ENCODE measurements at places on chromosomes 12 and 14.
A peak's percentile ranks its signal among the peaks of the same experiment; 100 is the strongest.

GRCh38 chr12:13066459-13066858 is 22.3 kb downstream of the FAM234B start:
- DNase-seq: no peak

DNA sequence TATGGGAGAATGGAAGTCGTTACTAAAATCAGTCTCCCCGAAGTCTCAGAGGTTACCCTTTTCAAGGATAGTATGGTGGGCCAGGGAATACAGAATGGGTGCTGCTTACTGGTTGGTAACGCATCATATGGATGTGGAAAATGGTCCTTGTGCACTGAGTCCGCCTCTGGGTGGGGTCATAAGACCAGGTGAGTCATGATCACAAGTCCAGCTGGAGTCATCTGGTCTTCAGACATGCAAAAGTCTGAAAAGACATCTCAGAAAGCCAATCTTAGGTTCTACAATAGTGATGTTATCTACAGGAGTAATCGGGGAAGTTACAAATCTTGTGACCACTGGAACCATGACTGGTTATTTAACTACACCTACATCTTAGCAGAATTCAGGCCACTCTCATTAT is 71.9 kb upstream of the TCL1B start:
- no peak for DNase-seq

DNA sequence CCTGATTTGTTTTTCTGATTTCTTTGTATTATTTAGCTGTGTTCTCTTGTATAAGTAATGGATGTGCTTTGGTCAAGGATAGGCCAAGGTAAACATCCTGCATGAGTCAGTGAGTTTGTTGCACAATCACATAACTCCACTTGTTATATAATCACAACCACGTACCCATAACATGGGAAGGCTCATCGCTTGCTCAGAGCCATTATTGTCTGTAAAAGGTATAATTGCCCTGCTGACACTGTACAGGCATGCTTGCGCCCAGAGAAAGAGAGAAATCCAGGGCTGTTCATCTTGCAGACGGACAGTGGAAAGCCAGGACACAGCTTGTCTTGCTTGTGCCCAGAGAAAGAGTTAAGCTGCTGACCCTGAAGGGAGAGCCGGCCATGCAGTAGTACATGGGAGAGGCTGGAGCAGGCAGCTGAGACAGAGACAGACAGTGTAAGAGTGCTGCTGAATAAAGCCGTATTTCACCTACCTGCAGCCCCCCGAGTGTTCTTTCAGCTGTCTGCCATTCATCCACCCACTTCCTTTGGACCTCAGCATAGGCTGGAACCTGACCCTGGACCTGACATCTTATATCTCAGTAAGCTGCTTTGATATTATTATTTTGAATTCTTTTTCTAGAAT is 174.7 kb upstream of the DAAM1 start:
- no peak for DNase-seq

DNA sequence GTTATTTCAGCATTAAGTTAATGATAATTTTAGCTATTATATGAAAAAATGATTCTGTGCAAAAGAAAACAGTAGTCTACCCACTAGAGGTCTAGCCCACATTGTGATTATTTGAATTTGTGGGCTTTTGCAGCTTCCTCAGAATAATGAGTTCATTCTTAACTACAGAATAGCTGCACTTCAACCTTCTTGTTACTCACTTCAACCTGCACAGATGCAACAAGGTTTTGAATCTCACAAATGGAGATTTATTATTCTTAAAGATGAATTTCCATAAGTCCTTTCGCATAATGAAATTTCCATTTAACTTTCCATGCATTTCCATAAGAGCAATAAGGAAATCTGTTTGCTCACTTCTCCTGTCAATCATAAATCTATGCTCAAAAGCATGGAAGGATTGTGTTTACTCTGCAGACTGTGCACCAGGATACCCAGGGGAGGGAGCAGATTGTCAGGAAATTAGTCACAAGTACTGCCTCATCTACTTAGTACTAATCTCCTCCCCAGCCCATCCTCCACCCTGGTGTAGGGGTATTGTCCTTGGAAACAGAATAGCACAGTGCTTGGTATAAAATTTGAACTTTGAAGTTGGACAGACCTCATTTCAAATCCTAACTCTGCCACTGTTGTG is 24.1 kb downstream of the PTGER2 start:
- no peak for DNase-seq

DNA sequence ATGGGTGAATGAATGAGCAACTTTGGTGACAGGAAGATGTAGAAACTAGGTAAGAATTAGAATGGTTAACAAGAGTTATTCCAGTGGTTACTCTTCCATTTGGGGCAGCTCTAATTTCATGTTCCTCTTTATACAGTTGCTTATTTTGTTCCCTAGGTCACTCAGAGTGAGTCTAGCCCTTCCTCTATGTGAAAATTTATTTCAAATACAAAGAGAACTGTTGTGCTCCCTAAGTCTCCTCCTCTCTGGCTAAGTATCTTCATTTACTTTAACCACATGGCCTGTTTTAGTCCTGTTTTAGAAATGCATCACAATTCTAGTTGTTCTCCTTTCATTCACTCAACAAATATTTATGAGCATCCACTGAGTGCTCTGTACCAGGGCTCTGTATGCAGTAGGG is 51.1 kb upstream of the HIF1A start:
- DNase-seq: no peak

- DNase-seq: no peak
Measured at GRCh38 chr12:93347054-93347785, 30.5 kb upstream of the NUDT4 start.

GRCh38 chr14:59511916-59512575 is 27.7 kb downstream of the JKAMP start:
- DNase-seq: peak; percentile 23

- no peak for DNase-seq
Measured at GRCh38 chr14:70655110-70655826, 13.6 kb downstream of the TTC9 start.

GRCh38 chr12:39935839-39936238 is 170.0 kb downstream of the SLC2A13 start:
- DNase-seq: no peak

DNA sequence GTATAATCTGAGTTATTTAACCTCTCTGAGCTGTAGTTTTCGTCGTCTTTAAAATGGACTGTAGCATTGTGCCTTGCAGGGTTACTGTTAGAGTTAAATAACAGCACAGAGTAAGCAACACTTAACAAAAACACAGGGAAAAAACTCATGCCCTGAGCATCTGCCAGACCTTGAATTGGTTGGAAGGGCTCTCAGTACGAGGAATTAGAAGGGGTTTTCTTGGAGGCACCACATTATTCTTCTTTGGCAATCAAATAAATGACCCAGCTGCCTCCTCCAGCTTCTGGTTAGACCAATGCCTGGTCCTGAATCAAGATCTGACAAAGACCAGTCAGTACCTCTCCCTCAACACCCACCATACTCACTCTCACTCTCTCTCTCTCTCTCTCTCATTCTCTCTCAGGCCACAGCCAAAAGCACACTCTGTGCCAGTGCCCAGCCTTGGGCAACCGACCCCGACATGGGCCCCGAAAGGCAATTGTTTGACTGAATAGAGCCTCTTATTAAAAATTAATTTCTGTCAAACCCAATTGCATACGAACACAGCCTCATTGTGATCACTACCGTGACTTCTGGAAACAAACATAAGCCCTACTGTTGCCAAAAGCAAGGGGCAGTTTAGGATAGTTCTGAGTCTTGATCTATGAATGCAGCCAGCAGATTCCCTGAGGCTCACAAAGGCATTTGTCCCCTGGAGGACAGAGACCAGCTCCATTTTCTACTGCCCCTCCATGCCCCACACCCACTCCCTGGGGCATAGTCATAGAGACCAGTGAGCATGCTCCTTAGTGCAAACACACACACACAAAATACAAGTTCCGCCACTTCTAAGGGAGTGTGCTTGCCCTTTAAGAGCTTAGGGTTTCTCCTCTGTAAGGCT is 23.9 kb downstream of the DUSP6 start:
- no peak for DNase-seq

- no peak for DNase-seq
Measured at GRCh38 chr12:26971963-26972362, 33.7 kb downstream of the FGFR1OP2 start.

DNA sequence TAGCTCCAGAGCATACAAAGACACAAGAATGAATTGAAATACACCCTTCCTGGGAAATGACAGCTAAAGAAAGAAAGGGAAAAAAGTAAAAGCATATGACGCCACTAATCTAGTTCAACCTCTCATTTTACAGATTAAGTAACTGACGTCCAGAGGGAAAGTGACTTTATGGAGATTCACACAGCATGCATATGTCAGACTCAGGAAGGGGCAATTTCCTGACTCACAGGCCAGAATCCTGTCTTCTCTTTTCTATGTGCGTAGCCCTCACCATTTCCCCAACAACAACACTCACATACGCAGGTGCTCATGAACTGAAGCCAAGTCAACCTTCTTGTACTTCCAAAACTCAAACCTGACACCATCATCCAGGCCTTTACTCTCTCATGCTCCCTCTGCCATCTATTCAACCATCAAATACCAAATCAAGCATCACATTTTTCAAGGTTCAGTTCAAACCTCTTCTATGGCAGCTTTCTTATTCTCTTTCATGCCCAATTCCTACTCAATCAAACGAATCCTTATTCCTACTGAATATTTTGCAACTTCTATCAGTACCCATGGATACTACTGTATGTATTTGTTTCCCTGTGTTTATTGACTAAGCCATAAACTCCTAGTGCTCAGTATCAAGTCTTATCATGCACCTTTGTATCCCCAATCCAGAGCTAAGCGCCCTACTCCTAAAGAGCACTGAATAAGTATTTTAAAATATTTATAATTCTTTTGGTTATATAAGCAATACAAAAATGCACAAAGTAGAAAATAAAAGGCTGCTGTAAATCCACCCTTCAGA is 52.8 kb downstream of the STXBP6 start:
- DNase-seq: no peak

- no peak for DNase-seq
Measured at GRCh38 chr14:48384821-48385220, 709.4 kb upstream of the MDGA2 start.

DNA sequence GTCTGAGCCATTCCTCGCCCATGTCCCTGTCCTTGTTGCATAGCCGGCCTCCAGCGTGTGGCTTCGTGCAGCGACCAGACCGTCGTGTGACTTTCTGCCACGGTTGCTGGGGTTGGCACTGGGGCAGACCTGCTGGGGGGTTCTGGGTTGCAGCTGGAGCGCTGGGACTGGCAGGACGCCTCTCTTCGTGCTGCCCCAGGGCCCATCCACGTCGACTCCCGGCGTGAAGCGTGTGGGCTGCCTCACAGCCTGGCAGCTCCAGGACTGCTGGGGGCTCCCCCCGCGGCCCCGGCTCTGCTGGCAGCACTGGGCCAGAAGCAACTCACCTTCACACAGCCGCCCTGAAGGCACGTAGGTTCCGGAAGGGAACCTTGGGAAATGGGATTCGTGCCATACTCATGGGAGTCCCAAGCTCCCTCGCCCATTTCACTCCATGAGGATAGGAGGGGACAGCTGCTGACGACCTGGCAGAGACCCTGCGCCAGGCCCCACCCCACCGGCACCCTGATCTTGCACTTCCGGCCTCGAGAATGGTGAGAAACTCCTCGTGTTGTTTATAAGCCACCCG is 51.9 kb downstream of the GALNT9 start:
- DNase-seq: no peak

DNA sequence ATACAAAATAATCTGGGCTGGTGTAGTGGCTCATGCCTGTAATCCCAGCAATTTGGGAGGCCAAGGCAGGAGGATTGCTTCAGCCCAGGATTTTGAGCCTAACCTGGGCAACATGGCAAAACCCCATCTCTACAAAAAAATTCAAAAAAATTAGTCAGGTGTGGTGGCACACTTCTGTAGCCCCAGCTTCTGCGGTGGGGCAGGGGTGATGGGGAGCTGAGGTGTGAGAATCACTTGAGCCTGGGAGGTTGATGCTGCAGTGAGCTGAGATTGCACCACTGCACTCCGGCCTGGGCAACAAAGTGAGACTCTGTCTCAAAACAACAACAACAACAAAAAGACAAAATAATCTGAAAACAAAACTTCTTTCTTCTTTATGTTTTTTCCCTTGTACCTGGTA is 66.0 kb downstream of the TC2N start:
- DNase-seq: no peak

DNA sequence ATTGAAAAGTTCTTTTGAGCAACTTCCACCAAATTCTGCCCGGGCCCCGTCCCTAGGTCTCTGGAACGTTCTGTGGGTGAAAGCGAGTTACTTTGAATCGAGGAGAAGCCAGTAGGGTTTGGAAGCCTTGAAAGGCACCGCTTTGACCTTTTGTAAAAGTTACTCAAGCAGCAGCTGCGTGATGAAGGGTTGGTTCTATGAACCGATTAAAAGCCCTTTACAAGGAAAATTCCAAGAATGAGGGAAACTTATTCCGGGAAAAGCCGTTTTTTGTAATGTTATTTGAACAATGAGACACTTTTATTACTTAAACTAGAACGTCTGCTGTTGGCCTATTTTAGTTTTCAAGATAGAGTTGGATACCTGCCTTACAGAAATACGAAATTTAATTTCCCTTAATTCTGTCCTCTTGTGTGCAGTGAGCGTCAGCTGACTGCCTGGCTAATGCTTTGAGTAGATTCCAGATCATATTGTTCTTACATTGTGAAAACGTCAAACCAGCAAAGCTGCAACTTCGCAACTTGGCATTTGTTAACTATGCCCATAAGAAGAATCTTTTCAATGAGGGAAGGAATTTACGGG is 906 bp downstream of the LARP4 start:
- DNase-seq: no peak

- DNase-seq: no peak
Measured at GRCh38 chr12:120402217-120402616, 33.3 kb upstream of the MSI1 start.

GRCh38 chr12:131529196-131530040 is 181.5 kb upstream of the SFSWAP start:
- DNase-seq: no peak

- DNase-seq: no peak
Measured at GRCh38 chr12:14188744-14189143, 176.7 kb upstream of the ATF7IP start.

DNA sequence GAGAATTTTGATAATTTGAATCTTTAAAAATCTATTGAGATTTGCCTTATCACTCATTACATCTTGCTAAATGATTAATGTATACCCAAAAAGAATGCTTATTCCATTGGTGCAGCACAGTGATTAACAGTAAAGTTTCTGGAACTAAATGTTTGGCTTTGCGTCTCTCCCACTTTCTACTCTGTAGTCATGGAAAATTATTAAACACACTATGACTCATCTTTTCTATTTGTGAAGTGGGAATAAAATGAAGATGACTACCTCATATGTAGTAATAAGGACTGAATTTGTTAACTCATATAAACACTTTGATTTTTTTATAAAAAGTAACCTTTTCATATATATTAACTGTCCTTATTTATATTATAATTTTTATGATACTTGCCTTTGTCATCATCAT is 118.1 kb downstream of the RERGL start:
- DNase-seq: no peak
